ENCODE measurements at places on chromosomes 16 and 17. TPM values are rescaled to one million over a fixed set of nuclear protein-coding genes. Genes with fewer than 3 reads are reported as not detected.
A peak's percentile ranks its signal among the peaks of the same experiment; 100 is the strongest.

Gene GPT2
- total RNA-seq: 3.7 TPM

Gene WBP2
- total RNA-seq: 100.0 TPM

Gene CENPX
- 47.6 TPM for total RNA-seq

Gene ZC3H7A
- total RNA-seq: 29.0 TPM

Gene ZMYND15
- total RNA-seq: not detected

Gene NXPH3
- total RNA-seq: 3.4 TPM

Gene CIITA
- total RNA-seq: 3.4 TPM

Gene CD300E
- 0.52 TPM for total RNA-seq

- H3K4me3 ChIP-seq: no peak overlapping the region
- DNase-seq: no peak
- H3K27ac ChIP-seq: no peak overlapping the region
- H3K27me3 ChIP-seq: no peaks in the 10 kb centered on the region
- H3K4me1 ChIP-seq: no peaks in the 10 kb centered on the region
Observed at GRCh38 chr16:1277617-1278282, 21.9 kb downstream of the TPSD1 start.

DNA sequence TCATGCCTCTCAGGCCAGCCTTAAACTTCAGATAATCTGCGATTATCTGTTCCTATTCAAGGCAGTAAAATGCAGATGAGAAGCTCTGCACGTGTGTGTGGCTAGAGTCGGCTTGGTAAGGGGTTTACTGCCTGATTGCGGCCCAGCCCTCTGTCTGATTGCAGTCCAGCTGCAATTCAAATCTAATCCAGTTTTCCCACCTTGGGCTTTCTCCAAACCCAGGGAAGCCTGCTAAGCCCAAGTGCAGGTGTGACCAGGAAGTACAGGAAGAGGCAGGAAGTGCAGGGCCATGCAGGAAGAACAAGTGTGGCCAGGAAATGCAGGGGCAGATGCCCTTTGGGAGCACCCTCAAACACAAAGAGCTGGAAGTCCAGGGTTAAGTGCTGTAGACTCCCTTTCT, 314.9 kb downstream of the CEP112 start:
- no peaks in the 10 kb centered on the region for H3K36me3 ChIP-seq
- H3K4me1 ChIP-seq: no peaks in the 10 kb centered on the region
- no peak overlapping the region for H3K27ac ChIP-seq
- no peaks in the 10 kb centered on the region for H3K27me3 ChIP-seq

DNA sequence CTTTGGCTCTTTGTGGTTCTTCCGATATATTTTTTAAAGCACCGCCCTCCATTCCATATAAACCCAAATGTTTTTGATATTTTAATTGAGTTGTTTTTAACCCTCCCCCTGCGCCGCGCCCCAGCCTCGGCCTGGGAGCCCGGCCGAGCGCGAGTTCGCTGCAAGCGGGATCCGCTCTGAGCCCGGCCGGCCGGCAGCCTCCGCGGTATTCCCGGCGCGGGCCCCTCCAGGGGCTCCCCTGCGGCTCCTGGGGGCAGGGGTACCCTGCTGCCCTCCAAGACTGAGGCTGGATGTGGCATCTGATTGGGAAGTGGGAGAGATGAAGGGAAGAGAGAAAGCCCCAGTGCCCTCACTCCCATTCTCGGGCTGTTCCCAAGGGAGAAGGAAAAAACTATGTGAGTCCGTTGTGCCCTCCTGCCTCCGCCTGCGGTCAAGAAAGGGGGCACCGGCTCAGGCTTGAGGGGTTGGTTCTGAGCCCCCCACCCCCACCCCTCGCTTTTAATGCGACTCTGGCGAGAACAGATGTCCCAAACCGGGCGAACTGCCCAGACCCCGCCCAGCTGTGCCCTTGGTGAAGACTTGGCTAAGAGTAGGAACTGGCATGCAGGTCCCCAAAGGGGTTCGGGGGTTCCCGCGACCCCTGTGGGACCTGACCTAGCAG, 8.6 kb downstream of the NEUROD2 start:
- no peaks in the 10 kb centered on the region for H3K36me3 ChIP-seq
- peaks cover 70% of the 10 kb centered on the region for H3K27me3 ChIP-seq
- peaks cover 29% of the 10 kb centered on the region for H3K4me1 ChIP-seq
- no peak for DNase-seq

- no peaks in the 10 kb centered on the region for H3K36me3 ChIP-seq
- H3K27ac ChIP-seq: no peak within 1 kb of the TSS
- peak within 1 kb of the TSS; percentile 25 for H3K4me3 ChIP-seq
- peaks cover 9% of the 10 kb centered on the region for H3K27me3 ChIP-seq
Observed at GRCh38 chr17:30235386-30236296, at the start of gene SLC6A4. SLC6A4 (minus strand) TSS chr17:30235697; CDS start chr17:30221958, 13,739 bp downstream.

GRCh38 chr17:4938688-4939545, 929 bp downstream of the SLC25A11 start:
- H3K27ac ChIP-seq: peak overlapping the region; percentile 96
- DNase-seq: no peak
- peaks cover 3% of the 10 kb centered on the region for H3K4me1 ChIP-seq
- H3K4me3 ChIP-seq: peak overlapping the region; percentile 91
- peaks cover 41% of the 10 kb centered on the region for H3K36me3 ChIP-seq

GRCh38 chr16:31493506-31494125, 10.7 kb downstream of the SLC5A2 start:
- H3K4me3 ChIP-seq: no peak overlapping the region
- H3K27me3 ChIP-seq: no peaks in the 10 kb centered on the region
- no peak for DNase-seq
- H3K4me1 ChIP-seq: peaks cover 3% of the 10 kb centered on the region

DNA sequence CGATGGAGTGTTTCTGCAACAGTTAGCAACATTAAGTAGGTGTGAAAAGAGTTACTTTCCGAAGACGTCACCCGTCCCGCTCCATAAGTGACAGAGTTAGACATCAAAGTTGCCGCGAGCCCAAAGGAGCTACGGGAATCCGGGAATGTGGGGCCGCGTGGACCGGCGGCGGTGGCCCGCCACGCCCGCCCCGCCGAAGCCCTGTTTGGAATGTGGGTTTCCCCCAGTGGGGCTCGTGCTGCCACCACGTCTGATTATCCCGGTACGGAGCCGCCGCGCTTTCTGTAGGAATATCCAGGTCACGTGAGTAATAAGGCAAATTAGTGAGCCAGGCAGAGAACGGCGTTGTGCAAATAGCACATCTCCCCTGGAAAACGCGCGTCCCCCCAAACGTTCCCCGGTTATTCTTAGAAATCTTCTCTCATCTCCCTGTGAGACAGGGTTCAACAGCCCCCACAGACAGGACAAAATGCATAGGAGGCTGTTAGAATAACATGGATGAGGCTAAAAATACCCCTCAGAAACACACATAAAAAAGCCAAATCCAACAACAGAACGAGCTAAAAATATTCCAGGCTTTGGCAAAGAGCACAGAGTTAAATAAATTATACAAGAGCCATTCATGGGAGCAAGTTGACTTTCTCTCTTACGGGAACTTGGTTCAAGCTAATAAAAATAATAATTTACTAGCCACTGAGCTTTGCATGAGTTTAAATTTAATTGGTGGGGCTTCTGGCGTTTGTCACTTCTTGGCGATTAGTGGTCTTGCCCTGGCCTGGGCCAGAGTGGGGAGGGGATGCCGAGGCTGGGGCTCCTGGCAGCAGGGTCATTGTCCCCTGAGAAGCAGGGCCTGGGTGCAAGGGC, 8.6 kb downstream of the BAHCC1 start:
- peaks cover 74% of the 10 kb centered on the region for H3K4me1 ChIP-seq
- H3K27ac ChIP-seq: peak overlapping the region; percentile 98
- DNase-seq: no peak
- H3K4me3 ChIP-seq: peak overlapping the region; percentile 34
- H3K27me3 ChIP-seq: no peaks in the 10 kb centered on the region

GRCh38 chr16:17885659-17886207, 415.0 kb upstream of the XYLT1 start:
- no peaks in the 10 kb centered on the region for H3K36me3 ChIP-seq
- no peaks in the 10 kb centered on the region for H3K27me3 ChIP-seq
- H3K4me3 ChIP-seq: no peak overlapping the region

- H3K27me3 ChIP-seq: no peaks in the 10 kb centered on the region
- H3K27ac ChIP-seq: peak overlapping the region; percentile 32
- peaks cover 11% of the 10 kb centered on the region for H3K4me1 ChIP-seq
- no peak overlapping the region for H3K4me3 ChIP-seq
Observed at GRCh38 chr17:21119247-21119918, 7.4 kb upstream of the DHRS7B start.

DNA sequence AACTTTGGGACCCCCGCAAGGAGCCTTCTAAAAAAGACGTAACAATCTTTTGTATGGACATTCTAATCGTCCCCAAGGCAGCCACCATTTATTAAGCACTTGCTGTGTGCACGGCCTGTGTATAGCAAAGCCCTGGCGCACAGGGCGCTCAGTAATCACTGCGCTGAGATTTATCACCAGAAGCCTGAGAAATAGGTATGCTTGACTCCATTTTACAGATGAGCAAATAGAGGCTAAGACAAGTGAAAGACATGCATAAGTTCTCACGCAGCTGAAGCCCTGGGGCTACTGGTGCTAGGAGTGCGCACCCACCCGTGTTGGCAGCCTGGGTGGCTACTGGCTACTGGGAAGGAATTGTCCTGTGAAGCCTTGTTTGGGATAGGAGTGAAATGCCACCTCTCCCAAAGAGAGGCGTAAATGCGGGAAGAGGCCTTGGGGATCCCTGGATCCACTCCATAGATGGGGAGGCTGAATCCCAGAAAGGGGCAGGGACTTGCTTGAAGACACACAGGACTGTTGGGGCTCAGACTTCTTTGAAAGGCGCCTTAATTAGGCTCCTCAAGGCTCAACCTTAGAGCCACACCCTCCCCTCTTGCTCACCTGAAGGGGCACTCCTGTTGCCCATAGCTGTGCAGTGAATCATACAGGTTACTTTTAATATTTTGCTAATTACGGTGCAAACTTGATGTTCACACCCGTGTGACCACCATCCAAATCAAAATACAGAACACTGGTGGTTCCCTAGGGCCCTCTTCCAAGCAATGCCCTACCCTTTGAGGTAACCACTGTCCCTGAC, 634 bp upstream of the NATD1 start:
- no peak for DNase-seq
- no peaks in the 10 kb centered on the region for H3K36me3 ChIP-seq
- peak overlapping the region; percentile 65 for H3K4me3 ChIP-seq

GRCh38 chr17:72182371-72182873, 61.6 kb downstream of the SOX9 start:
- no peaks in the 10 kb centered on the region for H3K36me3 ChIP-seq
- no peak for DNase-seq
- no peak overlapping the region for H3K4me3 ChIP-seq
- no peak overlapping the region for H3K27ac ChIP-seq
- H3K27me3 ChIP-seq: no peaks in the 10 kb centered on the region
- no peaks in the 10 kb centered on the region for H3K4me1 ChIP-seq
